ENCODE measurements at places on chromosomes 2 and 18. TPM values are rescaled to one million over a fixed set of nuclear protein-coding genes. Genes with fewer than 3 reads are reported as not detected.

The CFAP65 gene
- not detected for total RNA-seq

The TNS1 gene
- total RNA-seq, result 0.45 TPM

The CTAGE1 gene
- not detected for total RNA-seq

The RASGRP3 gene
- total RNA-seq, result 3.2 TPM

The KCNG2 gene
- total RNA-seq, result not detected

The CPLX4 gene
- total RNA-seq, result not detected

The SMIM21 gene
- not detected for total RNA-seq

The HAAO gene
- not detected for total RNA-seq

The RPRM gene
- 0.29 TPM for total RNA-seq

DNA sequence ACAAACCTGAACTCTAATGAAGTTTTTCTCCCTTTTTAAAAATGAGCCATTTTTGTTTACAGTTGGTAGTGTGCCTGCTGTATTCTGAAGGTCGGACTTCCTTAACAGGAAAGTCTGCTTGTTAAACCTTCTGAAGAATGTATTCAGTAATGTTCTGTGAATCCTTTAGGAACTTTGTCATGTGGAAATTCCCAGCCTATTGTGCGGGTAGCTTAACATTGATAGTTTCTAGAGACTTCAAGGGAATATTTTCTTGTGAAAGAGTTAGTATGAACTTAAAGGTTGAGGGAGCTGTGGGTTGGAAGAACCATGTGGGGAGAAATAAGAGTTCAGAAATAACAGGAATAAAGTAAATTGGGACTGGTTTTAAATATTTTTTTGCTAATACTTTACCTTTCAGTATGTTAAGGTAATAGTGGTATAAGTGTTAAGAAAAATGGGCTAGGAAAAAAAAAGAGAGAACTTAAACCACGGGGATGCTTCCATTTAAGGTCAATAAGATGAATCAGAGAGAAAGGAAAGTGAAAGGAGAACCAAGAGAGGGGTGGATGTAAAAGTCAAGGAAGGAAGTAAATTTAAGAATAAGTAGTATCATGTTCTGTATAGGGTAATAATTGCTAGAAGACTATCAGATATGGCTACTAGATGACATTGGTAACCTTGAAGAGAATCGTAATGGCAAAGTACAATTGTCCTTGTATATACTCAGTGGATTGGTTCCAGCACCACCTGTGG lies 90.5 kb downstream of the PMS1 start:
- DNase-seq, result no peak

GRCh38 chr2:222892321-222892720 lies 31.5 kb downstream of the ACSL3 start:
- DNase-seq, result no peak

- peak; percentile 54 for DNase-seq
These were observed 18.7 kb upstream of the CCBE1 start for GRCh38 chr18:59715966-59716369.

- no peak for DNase-seq
These were observed 100.7 kb downstream of the NFATC1 start for GRCh38 chr18:79496237-79496977.

GRCh38 chr2:121014876-121015275 lies 270.1 kb downstream of the TFCP2L1 start:
- DNase-seq, result no peak

DNA sequence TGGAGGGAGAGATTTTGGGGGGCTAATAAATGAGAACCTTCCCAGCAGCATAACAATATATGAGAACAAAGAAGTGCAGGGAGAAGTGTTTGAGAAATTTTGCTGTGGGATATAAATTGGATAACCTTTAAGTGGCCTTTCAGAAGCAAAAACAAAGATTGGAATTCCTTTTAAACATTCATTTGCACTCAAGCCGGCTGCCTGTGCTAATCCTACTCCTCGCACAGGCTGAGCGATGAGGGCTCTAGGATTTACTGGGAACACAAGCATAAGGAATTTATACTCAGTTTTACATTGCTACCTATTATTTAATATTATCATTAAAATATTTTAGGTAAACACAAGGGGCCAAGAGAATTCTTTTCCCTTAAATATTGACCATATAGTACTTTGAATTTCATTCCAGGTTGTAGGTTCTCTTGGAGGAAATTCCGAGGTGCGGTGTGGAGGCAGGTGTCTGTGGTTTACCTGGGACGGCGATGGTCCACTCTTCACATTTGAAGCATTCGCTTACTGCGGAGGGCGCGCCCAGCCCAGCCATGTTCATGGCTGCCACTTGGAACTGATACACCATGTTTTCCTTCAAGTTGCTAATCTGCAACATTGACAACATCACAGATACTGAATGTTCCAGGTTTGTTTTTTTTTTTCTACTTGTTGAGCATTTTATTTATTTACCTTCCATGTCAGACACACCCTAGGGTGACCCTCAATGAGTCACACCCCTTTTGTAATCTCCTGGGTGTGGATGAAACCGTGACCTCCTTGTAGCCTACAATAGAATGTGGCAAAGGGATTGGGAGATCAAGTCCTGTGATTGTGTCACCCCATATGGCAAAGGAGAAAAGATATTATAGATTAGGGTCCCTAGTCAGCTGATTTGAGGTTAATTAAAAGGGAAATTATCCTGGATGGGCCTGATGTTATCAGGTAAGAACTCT lies 100.1 kb downstream of the MYOM1 start:
- DNase-seq, result no peak

- no peak for DNase-seq
These were observed 39.4 kb downstream of the CTDP1 start for GRCh38 chr18:79718878-79719477.

DNA sequence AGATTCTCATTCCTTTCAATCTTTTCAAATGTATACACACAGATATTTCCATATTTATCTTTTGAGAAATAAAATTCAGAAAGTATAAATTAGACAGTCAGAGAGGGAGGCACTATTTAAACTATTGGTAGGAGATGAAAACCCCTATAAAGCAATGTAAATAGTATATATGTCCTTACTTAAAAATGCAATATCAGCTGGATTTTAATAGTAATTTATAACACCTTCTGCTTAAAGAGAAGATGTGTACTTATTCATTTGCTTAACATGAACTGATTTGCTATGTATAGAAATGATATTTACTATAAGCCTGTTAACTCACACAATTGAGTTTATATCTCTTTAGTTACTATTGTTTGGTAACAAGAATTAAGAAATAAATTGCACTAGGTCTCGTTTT lies 163.3 kb downstream of the LRP1B start:
- no peak for DNase-seq

- DNase-seq, result no peak
These were observed 6.1 kb upstream of the TBC1D8 start for GRCh38 chr2:101157272-101157671.

DNA sequence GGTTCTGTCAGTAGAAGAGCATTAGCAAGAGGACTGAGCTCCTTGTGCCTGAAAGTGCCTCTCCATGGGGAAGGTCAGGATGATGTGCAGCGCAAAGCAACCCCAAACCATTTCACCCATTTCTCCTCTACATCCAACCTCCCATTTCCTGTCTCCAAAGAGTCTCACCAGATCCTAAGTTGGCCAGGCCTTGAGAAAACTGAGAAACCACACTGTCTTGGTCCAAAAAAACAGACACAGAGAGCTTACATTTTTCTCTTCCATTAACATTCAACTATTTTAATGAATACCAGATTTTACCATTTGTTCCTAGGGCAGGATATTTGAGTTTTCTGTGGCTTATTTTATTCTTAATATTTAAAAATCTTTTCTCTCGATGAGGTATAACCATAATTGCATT lies 195.0 kb downstream of the EPHA4 start:
- no peak for DNase-seq

DNA sequence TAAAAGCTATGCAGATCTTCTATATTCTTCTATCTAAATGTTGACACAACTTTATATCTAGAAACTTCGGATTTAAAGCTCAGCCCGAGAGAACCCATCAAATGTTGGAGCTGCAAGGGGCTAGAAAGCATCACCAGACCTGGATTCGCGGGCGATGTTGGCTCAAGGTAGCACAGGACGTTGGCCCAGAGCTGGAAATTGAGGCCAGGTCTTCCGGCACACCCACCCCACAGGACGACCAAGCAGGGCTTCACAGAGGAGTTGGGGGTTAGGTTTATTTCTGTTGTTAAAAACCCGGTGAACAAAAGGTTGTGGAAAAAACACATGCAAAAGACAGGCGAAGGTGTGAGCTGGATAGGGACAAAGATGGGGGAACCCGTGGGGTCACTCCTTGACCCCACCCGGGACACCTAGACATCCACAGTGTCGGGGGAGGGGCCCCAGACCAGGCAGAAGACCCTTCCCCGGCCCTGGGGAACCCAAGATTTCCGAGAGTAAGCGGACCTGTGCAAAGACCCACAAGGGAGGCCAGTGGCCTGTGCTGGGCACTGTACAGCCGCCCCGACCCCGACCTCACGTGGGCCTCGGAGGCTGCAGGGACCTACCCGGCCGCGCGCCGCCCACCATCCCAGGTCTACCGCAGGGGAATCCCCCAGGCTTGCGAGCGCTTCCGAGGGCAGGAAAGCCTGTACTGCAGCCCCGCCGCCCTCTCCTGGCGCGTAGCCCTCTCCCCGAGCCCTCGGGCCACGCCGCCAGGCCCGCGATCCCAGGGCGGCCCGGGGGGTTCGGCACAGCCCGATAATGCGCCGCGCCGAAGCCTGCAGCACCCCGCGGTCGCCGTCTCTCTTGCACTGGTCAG lies 1.8 kb upstream of the AGBL5 start:
- DNase-seq, result no peak

- peak; percentile 9 for DNase-seq
These were observed 165.0 kb upstream of the ZNF521 start for GRCh38 chr18:25516747-25517498.

GRCh38 chr18:25465152-25465732 lies 113.3 kb upstream of the ZNF521 start:
- no peak for DNase-seq

- DNase-seq, result no peak
These were observed 184.2 kb downstream of the ZNF521 start for GRCh38 chr18:25167612-25168410.

- DNase-seq, result no peak
These were observed 2.8 kb upstream of the GYPC start for GRCh38 chr2:126653109-126653508.

GRCh38 chr2:123451542-123451941 lies 573.5 kb upstream of the CNTNAP5 start:
- no peak for DNase-seq

GRCh38 chr2:122231296-122231695 lies 475.8 kb downstream of the TSN start:
- no peak for DNase-seq

GRCh38 chr2:176395273-176395854 lies 126.1 kb downstream of the MTX2 start:
- DNase-seq, result peak; percentile 21

DNA sequence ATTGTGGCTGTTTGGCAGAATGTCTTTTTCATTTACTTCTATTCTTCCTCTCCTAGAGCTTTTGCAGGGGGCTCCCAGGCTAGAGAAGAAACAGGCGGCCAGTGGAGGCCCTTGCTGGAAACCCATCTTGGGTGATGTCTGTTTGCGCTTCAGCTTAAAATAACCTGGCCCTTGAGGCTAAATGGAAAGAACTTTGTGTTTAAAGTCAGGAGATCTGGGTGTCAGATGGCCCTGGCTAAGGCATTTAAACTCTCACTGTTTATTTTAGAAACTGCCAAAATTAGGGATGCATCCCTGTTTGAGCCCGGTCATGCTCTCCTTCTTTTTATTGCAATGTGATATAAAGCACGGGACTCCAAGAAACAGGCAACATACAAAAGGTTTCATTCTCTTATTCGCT lies 118.4 kb upstream of the RMP24 start:
- no peak for DNase-seq

GRCh38 chr18:2534906-2535305 lies 36.4 kb downstream of the METTL4 start:
- no peak for DNase-seq

GRCh38 chr2:109497911-109498870 lies 115.6 kb downstream of the SEPTIN10 start:
- DNase-seq, result no peak

DNA sequence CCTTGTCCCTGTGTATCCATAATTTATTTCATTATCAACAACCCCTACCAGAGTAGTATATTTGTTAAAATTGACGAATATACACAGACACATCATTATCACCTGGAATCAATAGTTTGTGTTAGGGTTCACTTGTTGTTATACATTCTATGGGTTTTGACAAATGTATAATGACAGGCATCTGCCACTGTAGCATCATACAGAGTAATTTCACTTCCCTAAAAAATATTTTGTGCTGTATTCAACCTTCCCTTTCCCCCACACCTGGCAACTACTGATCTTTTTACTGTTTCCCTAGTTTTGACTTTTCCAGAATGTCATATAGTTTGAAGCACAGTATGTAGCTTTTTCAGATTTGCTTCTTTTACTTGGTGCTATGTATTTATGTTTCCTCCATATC lies 132.0 kb downstream of the ZNF804A start:
- no peak for DNase-seq

- no peak for DNase-seq
These were observed 471.9 kb downstream of the PID1 start for GRCh38 chr2:228799208-228799588.

DNA sequence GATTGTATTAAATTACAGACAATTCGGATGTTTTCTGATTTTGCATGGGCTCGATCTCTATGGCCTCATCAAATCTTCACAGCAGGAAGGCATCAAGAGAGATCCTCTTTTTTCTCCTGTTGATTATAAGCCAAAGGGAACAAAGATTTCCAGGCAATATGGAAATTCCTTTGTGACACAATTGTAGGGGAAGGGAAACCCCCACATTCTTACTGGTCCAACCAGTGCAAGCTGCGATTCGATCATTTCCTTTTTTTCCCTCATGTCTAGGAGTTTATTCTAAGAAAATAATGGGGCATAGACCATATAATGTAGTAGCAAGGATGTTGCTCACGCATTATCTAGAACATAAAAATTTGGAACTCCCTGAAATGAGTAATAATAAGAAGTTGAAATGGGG lies 87.7 kb downstream of the LYPD6 start:
- no peak for DNase-seq

GRCh38 chr2:194819367-194819766 lies 837.7 kb upstream of the SLC39A10 start:
- DNase-seq, result no peak

DNA sequence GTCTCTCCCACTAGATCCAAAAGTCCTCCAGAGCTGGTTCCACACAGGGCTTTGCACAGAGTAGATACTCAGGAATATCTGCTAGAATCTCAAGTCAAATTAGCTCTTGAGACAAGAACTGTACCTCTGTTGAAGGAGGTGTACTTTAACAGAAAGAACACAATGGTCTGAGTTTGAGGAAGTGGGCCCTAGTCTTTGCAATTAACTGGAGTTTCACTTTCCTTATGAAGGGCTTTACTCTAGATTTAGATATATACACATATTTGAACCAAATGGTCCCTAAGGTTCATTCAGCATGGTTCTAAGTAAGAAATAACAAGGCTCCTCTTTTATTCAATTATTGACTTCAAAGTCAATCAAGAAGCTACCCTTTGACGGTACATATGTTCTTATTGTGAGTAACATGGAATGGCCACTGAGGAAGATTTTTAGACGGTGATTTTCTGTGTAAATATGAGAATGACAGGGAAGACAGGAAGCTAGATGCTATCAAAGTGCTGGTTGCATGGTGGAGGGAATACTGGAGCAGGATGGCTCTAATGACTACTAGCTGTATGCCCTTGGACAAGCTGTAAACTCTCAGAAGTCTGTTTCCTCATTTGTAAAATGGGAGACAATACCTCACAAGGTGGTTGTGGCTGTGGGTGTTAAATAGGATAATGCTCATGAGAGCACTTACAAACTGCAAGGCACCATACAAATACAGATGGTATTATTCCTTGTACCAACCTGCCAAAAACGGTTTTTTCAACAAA lies 73.5 kb upstream of the SERTAD2 start:
- no peak for DNase-seq

GRCh38 chr2:22518641-22519040 lies 866.3 kb upstream of the KLHL29 start:
- no peak for DNase-seq

Measured in H4 (cell line).